ENCODE measurements at places on chromosomes 4 and X.

DNA sequence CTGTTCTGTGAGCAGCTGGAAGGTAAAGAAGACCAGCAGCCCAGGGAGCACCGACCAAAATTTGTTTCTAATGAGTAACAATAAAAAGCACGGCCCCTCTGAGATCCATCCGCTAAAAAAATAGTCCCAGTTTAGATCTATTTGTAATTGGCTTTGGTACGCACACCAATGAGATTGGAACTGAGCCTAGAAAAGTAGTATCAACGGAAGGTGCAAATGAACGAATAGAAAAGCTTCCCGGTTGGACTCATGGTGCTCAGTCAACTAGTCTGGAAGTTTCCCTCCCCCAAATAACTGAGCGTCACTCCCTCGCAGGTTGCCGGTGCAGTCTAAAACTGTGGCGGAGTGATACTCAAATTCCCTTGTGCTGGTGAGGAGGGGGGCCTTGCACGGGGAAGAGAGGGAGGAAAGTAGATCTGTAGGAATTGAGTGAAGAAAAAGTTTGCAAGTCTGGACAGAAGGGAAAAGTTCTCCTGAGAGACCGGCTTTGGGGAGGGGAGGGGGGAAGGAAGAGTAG is at the start of gene COL4A5:
COL4A5 (plus strand) TSS at position 413 of the 517 bp plus-strand sequence. CDS start 288 bp downstream, outside the sequence.
- DNase-seq: no peak

DNA sequence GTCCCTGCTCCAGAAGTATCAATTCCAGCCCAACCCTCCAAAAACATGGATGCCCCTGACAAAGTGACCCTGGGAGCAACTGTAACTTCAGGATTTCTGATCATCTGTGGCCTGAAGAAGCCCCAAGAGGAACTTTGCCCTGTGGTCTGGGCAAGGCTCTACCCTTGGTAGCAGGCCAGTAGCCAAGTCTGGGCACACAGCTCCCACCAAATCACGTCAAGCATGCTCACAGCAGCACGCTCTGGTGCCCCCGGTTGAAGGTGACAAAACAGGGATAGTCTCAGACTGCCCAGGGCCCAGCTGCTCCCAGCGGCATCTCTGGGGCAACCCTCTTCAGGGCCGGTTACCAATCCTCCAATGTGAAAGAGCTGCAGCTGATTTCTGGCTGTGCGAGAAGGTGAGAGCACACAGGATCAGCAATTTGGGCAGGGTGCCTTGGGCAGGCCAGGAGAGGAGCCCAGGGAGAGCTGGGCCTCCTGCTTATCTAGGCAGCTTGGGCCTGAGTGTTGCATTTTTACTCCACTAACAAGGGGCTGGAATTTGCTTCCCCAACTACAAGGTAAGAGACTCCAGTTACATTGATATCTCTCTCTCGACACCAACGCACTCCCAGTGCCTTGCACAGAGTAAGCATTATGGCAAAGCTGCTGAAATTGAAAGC is 418.1 kb downstream of the BCOR start:
- peak; percentile 2 for DNase-seq

GRCh38 chr4:59983852-59984251 is 1216.3 kb upstream of the ADGRL3 start:
- DNase-seq: no peak

DNA sequence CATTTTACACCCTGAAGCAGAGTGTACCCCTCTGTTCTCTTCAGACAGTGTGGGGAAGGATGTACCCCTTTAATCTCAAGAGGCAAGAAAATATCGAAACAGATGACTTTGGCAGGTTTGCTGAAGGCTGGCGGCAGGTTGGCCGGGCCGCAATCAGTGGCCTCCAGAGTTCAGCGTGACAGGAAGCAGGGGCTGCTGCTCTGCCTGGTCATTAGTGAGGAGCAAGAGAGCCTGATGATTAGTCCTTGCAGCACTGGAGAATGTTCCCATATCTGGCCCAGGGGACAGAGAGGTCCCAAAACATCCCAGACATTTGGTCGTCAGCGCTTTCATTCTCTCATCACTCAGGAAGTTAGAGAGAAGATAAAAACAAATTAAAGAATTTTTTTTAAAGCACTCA is 352.8 kb downstream of the SPRY1 start:
- no peak for DNase-seq

DNA sequence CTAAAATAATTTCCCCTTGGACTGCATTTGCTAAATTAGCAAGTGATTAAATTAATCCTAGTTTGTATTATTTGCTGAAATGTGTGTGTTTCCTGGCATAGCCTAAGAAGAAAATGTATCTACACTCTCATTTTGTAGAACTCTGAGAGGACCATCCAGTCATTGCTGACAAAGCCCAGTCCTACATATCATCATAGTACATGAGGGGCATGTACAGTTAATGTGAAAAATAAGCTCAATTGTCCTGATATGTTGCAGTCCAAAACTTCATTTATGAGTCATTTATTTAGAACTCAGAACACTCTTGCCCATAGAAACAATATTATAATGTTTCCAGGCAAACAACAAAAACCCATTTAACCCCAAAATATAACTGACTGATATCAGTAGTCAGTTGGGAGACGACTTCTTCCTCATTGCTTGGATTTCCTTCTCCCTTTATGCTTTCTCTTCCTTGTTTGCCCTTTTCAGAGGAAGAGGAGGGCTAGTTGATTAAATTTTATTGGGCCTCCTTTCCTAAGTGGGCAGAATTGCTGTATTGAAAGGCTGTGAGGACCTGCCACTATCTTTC is 26.9 kb upstream of the BBS12 start:
- DNase-seq: no peak

DNA sequence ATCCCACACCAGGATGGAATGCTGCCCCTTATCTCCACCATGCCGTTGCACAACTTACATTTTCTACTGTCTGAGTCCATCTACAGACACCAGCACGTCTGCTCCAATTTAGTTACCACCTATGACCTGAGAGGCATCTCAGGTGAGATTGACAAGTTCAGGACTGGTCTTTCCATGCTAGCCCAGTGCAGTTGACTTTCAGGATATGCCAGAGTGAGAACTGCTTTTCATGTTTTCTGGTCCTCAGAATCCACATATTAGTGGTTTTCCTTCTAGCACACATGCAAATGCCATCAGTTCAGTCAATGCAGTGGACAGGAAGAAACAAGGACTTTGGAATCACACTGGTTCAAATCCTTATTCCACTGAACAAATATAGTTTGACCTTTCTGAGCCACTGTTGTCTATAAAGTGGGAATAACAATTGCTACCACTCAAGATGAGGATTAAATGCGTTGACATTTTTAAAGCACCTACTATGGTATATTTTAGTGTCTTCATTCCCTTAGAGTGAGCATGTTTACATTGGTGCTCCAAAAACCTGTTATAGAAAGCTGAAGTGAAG is 38.1 kb upstream of the ANXA3 start:
- DNase-seq: no peak

DNA sequence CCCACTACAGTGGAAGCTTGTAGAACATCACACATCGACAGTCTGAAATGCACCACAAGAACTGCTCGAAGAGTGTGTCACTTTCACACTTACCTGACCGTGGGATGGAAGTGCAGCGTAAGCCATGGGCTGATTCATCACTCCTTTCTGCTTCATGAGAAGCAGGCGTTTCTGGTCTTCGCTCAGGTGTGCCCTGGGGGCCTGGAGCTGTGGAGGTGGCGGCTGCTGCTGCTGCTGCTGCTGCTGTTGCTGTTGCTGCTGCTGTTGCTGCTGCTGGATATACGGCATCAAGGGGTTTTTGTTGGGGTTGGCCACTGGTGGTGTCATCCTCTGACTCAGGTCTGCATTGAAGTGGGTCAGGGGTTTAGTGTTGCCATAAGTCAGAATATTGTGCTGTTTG is 223.6 kb downstream of the MGST2 start:
- DNase-seq: no peak

DNA sequence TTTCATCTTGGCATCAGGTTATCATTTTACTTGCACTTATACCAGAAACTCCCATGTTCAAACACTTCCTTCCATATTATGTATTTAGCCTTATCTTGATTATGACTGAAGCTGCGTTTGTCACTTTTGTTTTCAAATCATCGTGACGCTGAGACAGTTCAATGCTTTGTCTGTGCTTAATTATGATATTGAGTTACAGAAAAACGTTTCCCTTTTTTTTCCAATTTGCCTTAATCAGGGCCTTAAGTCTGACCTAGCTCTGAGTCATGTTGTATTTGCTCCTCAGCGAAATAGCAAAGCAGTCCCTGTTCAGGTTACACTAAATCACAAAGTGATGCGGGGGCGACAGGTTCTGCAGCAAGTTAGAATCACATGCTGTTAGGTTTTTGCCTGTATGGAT is 254.7 kb downstream of the AFF2 start:
- no peak for DNase-seq

DNA sequence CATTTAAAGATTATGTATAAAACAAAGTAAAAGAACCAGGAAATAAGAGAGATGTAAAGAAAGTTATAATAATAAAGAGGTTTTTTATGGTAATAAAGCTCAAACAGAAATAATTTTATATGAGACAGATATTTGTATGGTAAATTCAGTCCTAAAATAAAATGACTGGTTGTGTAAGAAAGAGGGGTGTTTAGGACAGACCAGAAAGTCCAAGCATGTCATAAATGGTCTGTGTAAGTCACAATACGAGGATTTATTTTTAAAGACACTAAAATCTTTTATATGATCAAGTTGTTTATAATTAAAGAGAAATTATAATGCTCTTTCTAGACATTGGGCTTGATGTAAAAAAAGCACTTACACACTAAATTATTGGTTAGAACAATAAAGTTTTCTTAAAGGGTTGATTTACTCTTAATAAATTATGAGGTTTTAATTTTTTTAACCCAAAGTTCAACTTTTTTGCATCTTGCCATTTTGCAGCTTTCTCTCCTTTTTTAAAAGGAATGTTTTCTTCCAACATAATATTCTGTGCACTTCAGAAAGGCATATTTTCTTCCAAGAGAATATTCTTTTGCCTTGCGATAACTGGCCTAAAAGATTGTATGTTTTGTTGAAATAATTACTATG is 61.9 kb upstream of the TCEAL2 start:
- no peak for DNase-seq

DNA sequence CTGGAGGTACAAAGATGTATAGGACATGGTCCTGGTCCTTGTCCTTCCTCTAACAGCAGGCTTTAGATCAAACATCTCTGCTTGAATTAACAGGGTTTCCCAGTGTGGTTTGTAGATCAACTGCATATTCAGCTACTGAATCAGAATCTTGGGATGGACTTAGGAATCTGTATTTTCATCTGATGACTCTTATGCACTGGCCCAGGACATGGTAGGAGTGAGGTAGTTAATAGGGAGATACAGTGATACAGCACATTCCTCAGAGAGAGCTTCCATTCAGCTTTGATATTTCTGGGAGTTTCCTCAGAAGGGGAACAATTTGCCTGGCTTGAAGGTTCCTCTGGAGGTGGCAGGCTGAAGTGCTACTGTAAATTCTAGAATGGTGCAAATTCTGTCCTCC is 203.1 kb downstream of the LARP7 start:
- DNase-seq: no peak

DNA sequence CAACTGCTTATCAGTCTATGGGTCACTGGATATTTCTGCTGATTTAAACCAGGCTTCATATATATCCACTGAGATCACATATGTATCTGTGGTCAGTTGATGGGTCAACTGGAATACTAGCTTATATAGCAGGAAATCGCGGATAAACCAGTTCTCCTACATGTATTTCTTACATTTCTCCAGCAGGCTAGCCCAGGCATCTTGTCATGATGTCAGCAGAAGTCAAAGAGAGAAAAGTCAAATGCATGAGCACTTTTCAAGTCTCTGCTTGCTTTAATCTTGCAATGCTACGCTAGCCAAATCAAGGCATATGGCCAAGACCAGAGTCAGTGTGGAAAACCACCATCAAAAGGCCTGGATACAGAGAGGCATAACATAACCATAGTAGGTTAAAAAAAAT is 1008.8 kb upstream of the DIAPH2 start:
- DNase-seq: no peak

DNA sequence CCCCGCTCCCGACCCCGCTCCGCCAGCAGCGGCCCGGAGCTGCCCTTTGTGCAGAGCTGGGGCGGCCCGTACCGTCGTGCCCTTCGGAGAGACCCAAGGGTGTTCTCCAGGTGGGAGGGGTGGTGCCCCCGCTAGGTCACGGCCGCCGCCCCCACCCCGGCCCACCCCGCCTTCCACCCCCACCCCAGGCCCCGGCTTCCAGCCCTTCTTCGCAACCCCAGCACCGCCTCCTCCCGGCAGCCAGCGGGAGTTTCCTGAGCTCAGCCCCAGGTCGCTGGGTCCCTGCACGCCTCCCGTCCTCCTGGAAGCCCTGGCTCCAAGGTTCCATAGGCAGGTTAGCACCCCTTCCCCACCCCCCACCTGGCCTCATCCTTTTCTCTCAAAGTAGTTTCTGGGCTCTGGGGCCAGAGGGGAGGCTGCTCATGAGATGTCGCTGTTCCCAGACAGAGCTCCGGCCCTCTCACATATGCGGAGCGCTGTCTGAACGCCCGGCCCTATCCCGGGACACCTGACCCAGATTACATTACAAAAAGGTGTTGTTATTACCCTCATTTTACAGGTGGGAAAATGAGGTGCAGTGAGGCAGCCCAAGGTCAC is 25.2 kb upstream of the FGFR3 start:
- no peak for DNase-seq

DNA sequence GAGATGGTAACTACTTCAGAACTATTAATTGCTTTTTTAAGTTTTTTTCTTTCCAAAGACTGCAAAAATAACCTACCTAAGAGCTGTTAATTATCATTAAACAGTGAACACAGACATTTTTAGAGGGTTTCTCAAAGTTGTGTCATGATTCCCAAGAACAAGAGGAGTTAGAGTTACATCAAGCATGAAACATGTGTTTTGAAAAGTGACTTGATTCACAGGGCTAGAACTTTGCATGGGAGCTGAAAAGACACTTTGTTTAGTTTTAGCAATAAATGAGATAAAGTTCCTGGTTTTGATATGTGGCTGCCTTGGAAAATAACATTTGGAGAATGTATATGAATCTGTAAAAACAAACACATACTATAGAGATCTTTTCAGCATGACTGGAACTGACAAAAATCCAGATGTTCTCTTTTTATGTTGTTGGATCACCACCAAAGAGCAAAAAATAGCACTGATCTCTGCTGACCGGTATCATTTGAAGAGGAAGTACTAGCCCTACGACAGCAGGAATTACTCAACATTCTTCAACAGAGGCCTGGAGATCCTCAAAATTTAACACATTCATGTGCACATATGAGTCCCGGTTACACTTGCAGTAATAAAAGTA is 173.0 kb upstream of the PCDH18 start:
- DNase-seq: no peak

GRCh38 chrX:153825042-153825441 is 5.3 kb downstream of the PDZD4 start:
- no peak for DNase-seq

GRCh38 chrX:106780664-106781377 is 21.7 kb upstream of the TBC1D8B start:
- no peak for DNase-seq

- DNase-seq: no peak
These were observed 176.5 kb downstream of the GBA3 start for GRCh38 chr4:22869235-22869634.

- no peak for DNase-seq
These were observed 69.2 kb downstream of the GALNT7 start for GRCh38 chr4:173237762-173238161.
